Placental pericyte (primary cell): ENCODE measurements at places on chromosomes 13 and 19. TPM values are rescaled to one million over a fixed set of nuclear protein-coding genes. Genes with fewer than 3 reads are reported as not detected.

Gene IFNL1
- not detected in 2 replicates for total RNA-seq

Gene CLEC4M
- not detected in 2 replicates for total RNA-seq

Gene LILRB3
- total RNA-seq: not detected in 2 replicates

Gene FFAR1
- not detected in 2 replicates for total RNA-seq

Gene TINCR
- total RNA-seq: 0.22 and 0.57 TPM in 2 replicates

Gene DAND5
- total RNA-seq: 0.14 TPM in 1 of 2 replicates, not detected in the other

Gene ZNF835
- total RNA-seq: under 0.01 TPM in 2 replicates
